ENCODE measurements at places on chromosomes 3 and 15.

DNA sequence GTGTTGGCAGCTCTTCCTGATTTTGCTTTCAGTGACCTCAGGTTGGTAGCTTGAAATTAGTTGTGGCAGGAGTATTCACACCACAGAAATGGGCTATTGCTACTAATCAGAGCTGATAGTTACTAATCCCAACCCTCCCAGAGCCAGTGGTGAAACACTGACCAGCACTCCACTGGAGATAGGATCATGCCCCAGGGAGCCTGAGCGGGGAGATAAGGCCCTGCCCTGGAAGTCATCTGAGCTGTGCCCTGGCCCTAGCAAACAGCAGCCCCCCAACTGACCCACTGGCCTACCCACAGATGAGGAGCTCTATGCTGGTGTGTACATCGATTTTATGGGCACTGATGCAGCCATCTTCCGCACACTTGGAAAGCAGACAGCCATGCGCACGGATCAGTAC, 9.4 kb upstream of the GNAT1 start:
- DNase-seq: no peak

- no peak for DNase-seq
Measured at GRCh38 chr3:45687828-45688193, 1.4 kb upstream of the SACM1L start.

DNA sequence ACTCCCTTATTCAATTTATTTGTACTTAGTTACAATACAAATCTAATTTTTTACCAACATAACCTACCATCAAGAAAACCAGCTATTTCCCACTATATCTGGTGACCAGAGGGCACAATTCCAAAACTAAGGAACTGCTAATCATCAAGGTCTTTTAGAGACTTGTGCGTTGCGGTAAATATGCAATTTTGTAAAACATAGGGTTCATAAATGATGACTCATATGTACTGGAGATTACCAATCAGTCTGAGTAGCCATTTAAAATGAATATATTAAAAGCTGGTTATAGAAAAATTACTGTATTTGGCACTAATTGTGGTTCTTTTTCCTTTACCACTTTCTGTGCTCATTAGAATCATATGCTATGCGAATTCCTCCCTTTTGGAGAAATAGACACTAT, 859.6 kb downstream of the ROBO1 start:
- no peak for DNase-seq

DNA sequence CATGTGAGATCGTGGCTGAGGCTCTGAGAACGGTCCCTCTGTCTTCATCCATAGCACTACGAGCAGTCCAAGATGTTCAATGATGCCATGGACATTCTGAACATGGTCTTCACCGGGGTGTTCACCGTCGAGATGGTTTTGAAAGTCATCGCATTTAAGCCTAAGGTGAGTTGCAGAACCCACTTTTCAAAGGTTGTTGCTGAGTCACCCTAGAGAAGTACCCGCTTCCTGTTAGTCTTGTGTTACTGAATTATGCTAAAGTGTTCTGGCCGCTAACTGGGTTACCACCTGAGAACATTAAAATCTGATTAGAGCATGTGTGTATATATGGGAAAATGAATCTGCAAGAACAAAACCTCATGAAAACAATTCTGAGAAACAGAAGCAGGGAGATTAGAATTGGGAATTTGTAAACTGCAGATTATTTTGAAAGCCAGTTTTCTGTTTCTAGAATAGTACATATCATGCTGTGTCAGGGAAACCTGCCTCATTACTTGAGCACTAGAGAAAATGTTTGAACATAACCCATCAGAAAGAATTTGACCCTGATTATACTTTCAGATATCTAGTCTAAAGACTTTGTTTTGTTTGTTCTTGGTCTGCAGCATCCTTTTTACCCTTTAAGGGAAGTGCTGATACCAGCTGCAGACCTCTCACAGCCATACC, 92.6 kb downstream of the CHDH start:
- no peak for DNase-seq

- DNase-seq: no peak
Measured at GRCh38 chr3:116824208-116824607, 114.6 kb downstream of the TUSC7 start.

GRCh38 chr3:71955240-71956068, 170.5 kb upstream of the PROK2 start:
- DNase-seq: peak; percentile 88

GRCh38 chr3:187695449-187695848, 6.9 kb downstream of the RTP2 start:
- DNase-seq: peak; percentile 52

- peak; percentile 43 for DNase-seq
Measured at GRCh38 chr15:62648954-62649353, 393.6 kb upstream of the TPM1 start.

DNA sequence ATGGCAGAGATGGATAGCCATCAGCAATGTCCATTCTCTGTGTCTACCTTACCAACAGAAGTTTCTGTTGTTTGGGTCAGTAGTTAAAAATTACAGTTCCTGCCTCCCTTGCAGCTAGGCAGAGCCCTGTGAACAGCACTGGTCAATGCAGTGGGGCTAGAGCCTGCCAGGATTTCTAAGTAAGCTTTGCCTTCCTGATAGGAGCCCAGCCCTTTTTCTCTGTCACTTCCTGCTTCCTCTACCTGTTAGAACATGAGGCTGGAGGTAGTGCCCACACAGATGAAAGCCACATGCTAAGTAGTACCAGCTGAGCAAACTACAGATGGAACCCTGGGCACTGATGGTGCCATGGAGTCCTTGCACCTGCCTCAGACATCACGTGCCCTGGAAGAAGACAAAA, 45.0 kb downstream of the MGLL start:
- DNase-seq: no peak

DNA sequence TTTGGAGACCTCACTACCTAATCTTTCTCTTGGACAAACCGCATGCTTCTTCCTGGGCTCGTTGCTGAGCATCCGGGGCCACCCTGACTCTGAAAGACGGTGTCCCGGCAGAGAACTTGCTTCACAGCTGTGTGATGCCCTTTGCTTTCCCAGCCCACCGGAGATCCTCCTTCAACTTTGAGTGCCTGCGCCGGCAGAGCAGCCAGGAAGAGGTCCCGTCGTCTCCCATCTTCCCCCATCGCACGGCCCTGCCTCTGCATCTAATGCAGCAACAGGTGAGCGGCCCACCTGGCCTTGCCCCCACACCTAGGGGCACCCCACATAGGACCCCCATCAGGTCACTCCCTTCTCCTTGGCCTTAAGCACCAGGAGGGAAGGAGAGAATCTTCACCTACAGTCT, 37.7 kb downstream of the CHDH start:
- no peak for DNase-seq

DNA sequence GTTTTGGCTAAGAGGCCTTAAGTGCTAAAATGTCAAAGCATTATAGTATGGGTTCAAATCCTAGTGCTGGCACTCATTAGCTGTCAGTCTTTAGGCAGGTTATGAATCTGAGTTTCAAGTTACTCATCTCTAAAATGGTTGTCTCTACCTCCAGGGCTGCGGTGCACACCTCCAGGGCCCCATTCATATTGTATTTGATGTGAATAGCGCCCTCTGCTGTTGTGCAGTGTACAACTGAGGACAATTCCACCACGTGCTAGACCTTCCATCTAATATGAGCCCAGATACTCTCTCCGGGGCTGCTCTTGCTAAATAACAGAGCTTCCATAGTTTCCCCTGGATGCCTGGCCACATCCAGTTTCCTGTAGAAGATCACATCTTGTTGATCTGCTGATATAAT, 54.3 kb downstream of the OXNAD1 start:
- DNase-seq: no peak

- no peak for DNase-seq
Measured at GRCh38 chr3:83953417-83954089, 1005.2 kb upstream of the CADM2 start.

DNA sequence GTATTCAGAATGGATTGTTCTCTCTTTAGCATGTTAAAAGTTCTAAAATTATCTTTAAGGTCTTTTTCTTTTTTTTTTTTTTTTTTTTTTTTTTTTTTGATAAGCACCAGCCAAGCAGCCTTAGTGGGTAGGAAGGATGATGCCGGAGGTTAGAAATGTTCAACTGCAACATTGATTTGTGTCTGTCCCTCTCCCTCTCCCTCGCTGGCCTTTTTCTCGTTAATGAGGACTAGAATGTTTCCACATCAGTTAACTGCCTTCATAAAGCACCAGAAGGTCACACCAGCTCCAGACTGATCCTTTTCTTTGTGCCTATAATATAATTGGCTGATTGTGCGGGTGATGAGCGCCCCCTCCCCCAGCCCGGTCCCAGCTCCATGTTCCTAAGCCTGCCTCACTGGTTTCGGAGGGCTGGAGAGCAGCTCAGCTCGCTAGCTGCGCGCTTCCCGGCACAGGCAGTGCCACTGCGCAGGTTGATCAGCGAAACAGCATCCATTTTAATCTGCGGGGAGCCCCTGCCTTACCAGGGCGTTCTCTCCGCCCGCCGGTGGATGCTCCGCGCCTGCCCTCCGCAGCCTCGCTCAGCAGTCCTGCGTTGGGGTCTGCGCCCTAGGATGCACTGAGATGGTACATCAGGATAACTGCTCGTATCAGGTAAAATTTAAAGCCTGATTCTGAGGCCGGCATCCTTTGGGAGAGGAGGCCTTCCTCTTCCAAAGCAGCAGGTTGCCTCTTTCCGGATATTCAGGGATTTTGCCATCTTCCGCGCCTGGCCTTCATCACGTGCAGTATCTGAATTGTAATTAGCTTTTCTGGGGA, 148.9 kb upstream of the IL12A start:
- peak; percentile 51 for DNase-seq

GRCh38 chr3:129330409-129330808, 51.7 kb downstream of the HMCES start:
- no peak for DNase-seq

GRCh38 chr3:115830764-115831395, 207.6 kb downstream of the GAP43 start:
- DNase-seq: no peak

GRCh38 chr3:55521064-55521737, 34.1 kb upstream of the WNT5A start:
- DNase-seq: no peak

GRCh38 chr3:134464064-134464688, 21.6 kb downstream of the ANAPC13 start:
- peak; percentile 100 for DNase-seq

- DNase-seq: no peak
Measured at GRCh38 chr3:106485802-106486201, 617.0 kb upstream of the CBLB start.

DNA sequence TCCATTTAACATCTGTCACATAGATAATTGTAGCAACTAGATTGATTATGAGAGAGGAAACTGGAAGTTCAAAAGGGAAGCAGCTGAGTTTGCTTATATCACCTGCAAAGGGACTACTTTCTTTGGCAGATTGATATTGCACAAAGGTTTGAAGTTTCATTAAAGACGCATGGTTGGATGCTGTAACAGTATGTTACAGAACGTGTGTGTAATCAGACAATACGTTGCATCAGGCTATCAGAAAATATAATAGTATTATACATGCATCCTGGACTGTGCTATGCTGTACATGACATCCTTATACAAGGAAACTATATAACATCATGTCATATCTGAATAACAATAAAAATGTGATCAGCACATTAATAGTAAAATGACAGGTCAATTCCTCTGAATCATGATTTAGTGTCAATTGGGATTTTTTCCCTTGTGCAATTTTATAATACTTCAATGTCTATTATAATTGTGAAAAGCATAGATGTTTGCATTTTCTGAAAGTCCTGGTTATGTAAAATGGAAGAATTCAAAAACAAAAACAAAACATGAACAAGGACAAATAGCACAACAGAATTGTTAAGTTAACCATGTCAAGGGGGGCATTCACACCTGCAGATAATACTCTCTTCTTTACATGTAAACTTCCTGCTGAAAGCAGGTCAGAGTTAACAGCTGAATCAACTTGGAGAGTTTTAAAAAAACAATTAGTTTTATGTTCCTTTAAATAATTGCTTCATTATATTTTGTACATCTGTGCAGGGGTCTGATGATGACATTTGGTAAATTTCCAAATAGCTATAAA, 283.2 kb upstream of the KCNH8 start:
- no peak for DNase-seq

DNA sequence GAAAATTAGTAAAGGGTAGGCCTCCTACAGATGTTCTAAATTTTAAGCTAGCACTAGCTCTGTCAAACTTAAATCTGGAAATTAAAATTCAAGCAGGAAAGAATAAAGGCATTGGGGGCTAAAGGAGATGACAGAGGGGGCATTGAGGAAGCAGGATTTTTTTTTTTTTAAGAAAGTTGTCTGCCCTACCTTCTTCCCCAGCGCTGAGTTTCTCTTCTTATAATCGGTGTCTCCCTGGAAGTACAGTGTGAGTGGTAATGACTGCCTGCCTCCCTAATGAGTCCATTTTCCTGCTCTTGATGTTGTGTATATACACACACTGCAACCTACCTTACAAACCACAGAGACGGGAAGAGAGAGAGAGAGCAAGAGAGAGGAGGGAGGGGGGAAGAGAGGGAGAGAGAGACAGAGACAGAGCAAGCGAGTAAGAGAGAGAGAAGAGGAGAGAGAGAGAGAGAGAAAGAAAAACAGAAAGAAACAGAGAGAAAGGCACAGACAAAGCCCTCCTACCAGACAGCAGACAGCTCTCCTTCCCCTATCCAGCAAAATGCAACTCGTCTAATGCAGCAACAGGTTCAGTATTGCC, 47.0 kb downstream of the ZBTB20 start:
- DNase-seq: peak; percentile 62

GRCh38 chr15:79769069-79769481, 127.7 kb downstream of the MTHFS start:
- DNase-seq: peak; percentile 12

DNA sequence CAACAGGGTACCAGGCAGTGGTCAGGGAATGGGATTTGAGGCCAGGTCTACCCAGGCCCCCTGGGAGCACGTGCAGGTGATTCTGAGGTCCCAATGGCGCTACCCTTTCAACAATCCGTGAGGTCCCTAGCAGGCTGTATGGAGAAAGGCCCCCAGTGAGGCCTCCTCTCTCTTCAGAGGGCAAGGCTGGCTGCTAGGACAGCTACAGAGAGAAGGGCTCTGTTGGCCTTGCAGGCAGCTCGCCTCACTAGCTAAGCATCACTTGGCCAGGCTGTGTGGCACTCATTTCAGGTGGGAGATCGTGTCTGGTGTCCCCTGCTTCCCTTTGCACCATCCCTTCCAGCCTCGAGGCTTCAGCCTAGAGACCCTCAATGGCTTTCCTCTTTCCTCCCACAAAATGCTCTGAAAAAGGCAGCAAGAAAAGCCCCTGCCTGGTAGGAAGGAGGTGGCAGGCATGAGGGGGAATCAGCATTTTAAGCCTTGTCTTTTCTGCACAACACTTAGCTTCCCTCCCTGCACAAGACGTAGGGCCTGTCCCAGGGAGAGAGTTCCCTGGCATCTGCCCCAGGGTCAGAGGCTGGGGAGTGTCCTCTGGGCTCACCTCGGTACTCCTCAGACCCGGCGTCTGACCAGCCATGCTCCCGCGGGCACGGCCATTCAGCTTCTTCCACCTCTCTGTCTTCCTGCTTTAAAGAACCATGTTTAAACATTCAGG, 111.8 kb downstream of the ASB7 start:
- DNase-seq: no peak

Data from EH (cell line).